ENCODE measurements at places on chromosomes 3 and 15.

- no peak for DNase-seq
Observed at GRCh38 chr15:67116742-67117141, 51.3 kb downstream of the SMAD3 start.

DNA sequence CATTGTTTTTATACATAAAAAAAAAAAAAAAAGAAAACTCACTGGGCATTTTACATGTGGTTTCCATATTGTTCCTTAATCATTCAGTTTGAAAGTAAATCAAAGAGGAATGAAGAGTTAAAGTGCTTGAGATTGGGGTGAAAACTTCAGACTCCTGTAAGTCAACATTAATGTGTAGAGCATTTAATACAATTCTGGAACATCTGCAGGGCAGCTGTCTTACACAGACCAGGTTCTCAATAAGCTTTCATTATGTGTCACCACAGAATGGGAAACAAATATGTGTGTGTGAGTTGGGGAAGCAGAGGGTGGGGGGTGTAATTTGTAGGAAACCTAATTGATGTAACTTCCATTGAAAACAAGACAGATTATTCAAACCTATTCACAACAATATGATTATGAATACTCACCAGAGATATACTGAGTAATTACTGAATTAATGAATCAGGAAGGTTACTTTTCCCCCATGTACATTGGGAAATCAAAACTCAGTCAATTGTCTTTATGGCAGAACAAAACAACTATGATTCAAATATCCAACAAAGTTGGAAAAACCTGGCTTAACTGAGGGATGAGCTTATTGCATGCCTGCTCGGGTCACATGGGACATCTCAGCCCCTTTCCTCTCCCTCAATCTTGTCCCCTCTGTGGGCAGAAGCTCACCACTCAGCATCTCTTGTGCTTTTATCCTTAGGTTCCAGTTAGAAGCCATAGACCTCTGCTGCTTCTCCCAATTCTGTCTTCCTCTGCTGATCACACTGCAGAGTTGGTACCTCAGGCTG lies 281.2 kb upstream of the THBS1 start:
- no peak for DNase-seq

GRCh38 chr3:72791161-72791560 lies 57.1 kb downstream of the SHQ1 start:
- DNase-seq: no peak

- no peak for DNase-seq
Observed at GRCh38 chr15:101276501-101277037, 716 bp downstream of the SELENOS start.

- DNase-seq: no peak
Observed at GRCh38 chr3:183824761-183825455, 469 bp downstream of the MAP6D1 start.

DNA sequence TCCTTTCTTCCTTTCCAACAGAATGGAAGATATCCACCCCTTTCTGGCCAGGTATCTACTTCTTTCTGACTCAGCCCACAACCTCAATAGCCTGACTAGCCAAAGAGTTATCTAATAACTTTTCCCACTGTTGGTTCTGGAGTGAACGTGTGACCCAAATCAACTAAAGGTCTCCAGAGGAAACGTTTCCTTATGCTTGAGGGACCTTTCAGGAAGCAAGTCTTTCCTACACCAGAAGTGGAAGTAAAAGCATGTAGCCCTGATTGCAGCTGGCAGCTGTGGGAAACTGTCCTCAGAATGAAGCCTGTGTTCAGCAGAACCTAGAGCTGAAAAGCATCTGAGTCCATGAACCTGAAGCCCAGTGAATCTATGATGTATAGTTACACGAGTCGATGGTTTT lies 34.7 kb upstream of the PHLDB2 start:
- no peak for DNase-seq

- no peak for DNase-seq
Observed at GRCh38 chr3:134937256-134938028, 142.4 kb downstream of the EPHB1 start.

DNA sequence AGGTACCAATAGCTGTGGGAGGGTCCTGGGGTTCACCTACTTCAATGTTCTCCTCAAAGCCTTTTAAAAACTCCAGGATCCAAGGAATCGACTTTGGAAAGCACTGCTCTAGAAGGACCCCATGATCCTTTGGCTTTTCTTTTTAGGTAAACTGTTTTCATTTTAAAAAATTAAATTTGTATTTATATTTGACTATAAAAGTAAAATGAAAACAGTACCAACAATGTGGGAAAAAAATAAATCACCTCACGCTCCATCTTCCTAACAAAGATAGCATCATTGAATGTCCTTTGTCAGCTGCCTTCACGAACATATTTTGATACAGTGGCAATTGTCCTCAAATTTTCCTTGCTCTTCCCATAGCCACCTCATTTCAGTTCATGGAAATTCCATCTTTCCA lies 127.5 kb downstream of the PLD1 start:
- no peak for DNase-seq

GRCh38 chr15:94607176-94607654 lies 375.9 kb downstream of the MCTP2 start:
- DNase-seq: no peak

DNA sequence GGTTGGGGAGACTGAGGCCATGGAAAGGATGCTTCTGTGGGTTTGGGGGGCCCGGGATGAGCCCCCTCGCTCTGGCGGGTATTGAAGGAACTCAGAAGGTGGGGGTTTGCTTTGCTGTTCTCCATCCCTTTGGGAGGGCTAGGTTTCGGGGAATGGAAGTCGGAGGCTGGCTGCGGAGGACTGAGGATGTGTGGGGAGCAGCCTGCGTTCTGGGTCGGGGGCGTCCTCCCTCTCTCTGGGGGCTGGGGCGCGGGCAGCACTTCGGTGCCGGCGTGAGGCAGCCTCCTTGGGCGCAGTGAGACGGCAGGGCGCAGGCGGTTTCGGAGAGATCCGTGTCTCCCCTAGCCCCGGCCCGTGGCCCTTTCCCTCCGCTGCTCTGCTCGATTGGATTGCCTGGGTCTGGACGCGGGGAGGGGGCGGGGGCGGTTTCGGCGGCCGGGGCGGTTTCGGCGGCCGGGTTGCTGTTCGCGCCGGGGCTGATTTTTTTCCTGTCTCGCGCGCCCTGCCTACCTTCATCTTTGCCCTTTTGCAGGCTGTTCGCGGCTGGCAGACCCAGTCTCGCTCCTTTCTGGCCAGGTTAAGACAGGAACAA lies 1.4 kb downstream of the PTPRG start:
- no peak for DNase-seq

DNA sequence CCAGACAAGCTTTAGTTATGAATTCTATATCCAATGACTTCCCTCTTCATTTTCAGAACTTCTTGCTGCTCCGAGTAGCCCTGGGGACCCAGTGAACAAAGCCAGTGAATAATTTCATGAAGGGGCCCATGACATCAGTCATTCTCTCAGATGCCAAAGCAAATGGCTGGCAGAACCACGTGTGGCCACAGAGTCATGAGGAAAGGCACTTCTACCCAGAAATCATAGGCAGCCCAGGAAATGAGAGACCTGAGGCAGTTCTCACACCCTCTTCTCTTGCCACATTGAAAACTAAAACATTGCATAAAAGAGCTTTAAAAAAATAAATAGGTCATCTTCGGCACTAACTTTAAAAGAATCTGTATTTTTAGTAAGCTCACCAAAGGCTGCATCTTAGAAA lies 4.3 kb upstream of the UACA start:
- no peak for DNase-seq

- no peak for DNase-seq
Observed at GRCh38 chr3:94787066-94787465, 724.2 kb downstream of the NSUN3 start.

- no peak for DNase-seq
Observed at GRCh38 chr3:69236812-69237707, 114.7 kb upstream of the LMOD3 start.

- no peak for DNase-seq
Observed at GRCh38 chr15:51754267-51754666, 2.9 kb downstream of the TMOD2 start.

- no peak for DNase-seq
Observed at GRCh38 chr3:59726279-59726678, 676.5 kb upstream of the CFAP20DC start.

DNA sequence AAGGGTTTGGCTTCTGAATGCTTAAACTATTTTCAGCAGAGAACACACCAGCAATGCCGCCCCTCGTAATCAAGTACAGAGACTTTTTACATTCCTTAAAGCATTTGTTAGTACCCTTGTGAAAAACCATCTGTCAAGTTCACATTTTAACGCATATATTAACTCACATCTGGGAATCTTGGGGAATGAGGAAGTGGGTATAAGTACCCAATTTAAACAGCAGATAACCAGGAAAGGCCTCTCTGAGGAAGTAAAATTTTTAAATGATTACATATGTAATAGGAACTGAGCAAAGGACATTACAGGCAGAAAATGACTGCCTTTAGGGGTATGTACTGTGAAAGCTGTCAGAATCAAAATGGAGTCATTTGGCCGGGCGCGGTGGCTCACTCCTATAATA lies 12.8 kb upstream of the CFAP44 start:
- no peak for DNase-seq

- DNase-seq: no peak
Observed at GRCh38 chr3:52121464-52121805, 32.8 kb downstream of the POC1A start.

GRCh38 chr3:48372377-48372770 lies 355 bp downstream of the FBXW12 start:
- no peak for DNase-seq

DNA sequence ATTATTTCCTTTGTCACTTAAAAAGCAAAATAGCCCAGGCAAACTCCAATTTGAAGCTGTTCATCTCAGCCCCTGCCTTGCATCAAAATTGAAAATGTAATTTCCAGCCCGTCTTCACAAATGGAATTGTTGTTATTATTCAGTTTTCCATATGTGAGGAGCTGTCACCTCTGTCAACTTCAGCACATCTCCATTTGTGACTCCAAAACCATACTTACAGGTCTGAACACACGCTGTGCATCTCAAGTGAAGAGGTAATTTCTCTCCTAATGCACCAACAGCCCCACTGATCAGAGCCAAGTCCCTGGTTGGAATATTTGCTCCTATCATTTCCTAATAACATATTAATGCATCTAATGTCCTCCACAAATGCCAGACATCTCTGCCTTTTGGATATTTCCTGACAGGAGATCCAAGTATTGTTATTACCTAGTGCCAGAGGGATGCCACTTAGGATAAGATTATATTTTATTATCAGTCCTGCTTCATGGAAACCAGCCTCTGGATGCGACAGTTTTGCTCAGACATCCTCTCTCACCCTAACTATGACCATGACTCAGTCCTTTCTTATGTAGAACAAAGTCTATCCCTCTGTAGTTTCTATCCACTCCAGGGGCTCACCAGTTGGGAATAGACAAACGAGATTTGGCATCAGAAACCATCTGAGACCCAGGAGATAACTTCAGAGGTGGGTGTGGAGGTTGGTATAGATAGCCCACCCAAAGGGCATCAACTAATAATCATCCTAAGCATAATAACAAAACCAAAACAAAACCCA lies 379.8 kb downstream of the VPS13C start:
- DNase-seq: no peak

DNA sequence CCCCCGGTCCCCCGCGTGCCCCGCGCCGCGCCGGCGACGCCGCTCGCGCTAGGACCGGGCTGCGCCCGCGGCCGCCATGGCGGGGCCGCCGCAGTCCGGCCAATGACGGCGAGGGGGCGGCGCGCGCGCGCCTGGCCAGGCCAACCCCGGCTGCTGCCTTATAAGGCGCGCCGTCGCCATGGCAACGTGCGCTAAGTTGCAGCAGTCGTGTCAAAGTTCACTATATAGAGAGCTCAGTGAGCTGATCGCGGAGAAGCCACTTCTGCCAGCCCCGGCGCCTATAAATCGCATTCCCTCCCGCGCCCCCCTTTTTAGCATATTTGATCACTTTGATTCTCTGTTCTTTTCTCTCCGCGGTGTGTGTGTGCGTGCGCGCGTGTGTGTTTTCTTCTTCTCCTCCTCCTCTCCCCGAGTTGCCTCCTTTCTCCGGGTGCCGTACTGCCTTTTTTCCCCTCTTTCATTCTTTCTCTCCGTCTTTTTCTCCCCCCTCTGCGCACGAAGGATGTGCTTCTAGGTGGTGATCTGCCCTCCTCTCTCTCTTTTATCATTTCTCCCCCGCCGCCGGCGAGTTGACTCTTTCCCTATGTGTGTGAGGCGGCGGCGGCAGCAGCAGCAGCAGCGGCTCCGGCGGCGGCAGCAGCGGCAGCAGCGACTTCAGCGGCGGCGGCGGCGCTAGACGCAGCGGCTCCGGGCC lies at the start of gene NR2F2:
Gene NR2F2, plus strand, starts transcription at position 251 of the 694 bp plus-strand sequence. CDS start 1,406 bp downstream, outside the sequence.
- peak; percentile 93 for DNase-seq

- no peak for DNase-seq
Observed at GRCh38 chr3:184099806-184100686, 3.2 kb downstream of the HTR3E start.

- no peak for DNase-seq
Observed at GRCh38 chr3:50609071-50609762, 2.4 kb downstream of the CISH start.

DNA sequence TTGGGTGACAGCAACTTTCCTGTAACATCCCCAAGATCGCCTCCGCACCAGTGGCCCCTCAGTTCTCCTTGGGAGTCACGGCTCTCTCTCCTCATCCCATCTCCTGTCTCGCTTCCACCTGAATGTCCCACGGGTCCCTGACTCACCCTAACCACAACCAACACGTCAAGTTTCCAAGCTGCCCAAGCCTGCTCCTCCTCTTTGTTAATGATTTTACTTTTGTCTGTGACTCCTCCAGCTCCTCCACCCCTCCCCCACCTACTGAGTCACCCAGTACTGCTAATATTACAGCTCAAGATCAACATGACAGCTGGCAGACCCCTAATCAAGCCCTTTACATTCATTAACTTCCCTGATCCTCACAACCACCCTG lies 39.3 kb downstream of the BDH1 start:
- DNase-seq: peak; percentile 98

DNA sequence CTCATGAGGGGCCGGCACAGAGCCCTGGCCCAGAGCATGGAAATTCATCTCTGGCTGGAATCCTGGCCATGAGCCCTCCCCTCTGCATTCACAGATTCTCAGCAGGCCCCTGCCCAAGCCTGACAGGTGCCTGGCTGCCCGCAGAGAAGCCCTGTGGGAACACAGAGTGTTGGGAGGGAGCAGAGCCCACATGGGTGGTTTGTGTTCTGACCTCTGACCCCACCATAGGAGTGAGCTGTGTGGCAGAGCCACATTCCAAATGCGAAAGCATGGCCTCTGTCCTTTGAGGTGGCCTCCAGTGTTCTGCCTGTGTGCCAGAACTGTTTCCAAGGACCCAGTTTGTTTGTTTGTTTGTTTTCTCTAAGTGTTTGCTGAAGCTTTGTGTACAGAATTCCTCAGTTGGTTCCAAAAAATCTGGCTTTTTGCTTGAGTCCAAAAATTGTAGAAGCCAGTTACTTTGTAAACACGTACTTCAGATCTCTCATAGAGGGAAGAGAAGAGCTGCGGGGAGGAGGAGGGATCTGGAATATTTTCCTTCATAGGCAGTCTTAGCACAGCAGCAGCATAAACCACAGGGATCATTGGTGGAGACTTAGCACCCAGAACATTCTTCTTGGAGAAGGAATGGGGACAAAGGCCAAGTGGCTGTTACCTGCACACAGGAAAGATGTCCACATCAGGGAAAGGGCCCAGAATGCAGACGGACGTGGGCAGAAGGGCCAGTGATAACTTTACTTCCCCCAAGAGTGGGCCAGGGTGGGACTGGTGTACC lies 36.0 kb downstream of the GRAMD2A start:
- no peak for DNase-seq
